Activated CD8-positive, alpha-beta T cell treated with anti-CD3 and anti-CD28 coated beads, Interleukin-2, amount 10 ng/mL, durations not matched to agents 7 days and 5 days (primary cell): ENCODE measurements at places on chromosomes 7 and 10.

DNA sequence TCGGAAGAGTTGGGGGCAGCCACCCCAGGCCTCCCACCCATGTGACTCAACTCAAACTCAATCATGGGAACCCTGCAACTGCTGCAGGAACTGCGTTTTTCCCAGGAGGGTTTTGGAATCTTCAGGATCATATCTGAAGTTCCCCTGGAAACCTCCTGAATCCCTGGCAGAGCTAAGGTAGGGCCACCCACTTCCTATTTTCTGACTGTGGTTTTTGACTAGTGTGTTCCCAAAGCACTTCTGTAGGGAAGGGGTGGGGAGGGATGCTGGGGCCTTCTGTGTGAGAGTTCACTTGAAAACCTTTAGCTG, 127.6 kb upstream of the UNC5B start:
- H3K27ac ChIP-seq = no peak overlapping the region
- no peaks in the 10 kb centered on the region for H3K27me3 ChIP-seq
- no peak overlapping the region for H3K4me3 ChIP-seq
- no peaks in the 10 kb centered on the region for H3K4me1 ChIP-seq
- peak; percentile 16 for DNase-seq

DNA sequence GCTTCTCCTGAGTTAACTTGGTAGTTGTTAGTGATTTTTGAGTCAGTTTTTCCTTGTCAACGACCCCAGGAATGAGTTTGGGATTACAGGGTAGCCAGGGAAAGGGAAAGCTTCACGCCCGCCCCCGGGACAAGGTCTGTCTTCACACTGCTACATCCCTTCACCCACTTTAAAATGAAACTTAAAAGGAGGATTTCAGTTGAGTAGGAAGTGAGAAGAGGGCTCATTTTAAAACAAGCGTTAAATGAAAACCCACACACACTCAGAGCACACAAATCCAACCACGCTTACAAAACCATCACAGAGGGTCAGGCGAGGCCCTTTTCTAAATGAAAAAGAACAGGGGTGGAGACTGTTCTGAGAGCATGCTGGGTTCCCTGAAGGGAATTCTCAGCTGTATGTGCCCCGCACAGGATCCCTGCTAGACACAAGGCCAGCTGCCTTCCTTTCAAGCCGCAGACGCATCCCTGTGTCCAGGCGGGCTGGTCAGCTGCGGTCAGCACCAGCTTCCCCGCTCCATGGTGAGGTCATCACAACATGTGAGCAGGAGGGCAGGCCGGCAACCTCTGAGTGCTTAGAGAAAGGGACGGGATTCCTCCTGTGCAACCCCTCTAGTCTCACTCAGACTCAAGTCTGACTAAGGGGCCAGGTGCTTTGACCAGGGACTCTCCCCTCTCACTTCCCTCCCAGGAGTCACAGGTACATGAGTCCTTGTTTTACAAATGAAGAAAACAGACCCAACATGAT, 111.8 kb downstream of the EGFR start:
- no peaks in the 10 kb centered on the region for H3K4me1 ChIP-seq
- no peaks in the 10 kb centered on the region for H3K36me3 ChIP-seq
- no peak for DNase-seq
- H3K27ac ChIP-seq = no peak overlapping the region
- no peak overlapping the region for H3K4me3 ChIP-seq

DNA sequence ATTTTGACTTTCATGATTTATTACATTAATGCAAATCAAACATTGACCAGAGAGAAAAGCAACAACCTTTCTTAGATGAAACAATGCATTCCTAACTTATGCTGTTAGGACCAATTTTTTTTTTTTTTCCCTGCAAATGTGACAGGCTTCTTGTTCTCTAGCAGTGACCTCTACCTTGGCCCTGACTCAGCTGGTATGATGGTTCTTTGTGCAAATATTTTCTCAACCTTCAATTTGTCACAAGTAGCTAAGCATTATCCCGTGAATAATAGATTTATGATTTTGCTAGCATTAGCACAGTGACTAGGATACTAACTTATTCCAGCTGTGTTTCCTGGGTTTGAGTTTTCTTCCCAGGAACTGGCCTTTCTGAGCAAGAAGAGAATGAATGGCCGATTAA, 64.9 kb downstream of the PPP1R9A start:
- no peaks in the 10 kb centered on the region for H3K36me3 ChIP-seq
- no peaks in the 10 kb centered on the region for H3K27me3 ChIP-seq

- no peak overlapping the region for H3K27ac ChIP-seq
- H3K4me1 ChIP-seq = peaks cover 24% of the 10 kb centered on the region
- H3K27me3 ChIP-seq = peaks cover 1% of the 10 kb centered on the region
- no peak for DNase-seq
Measured at GRCh38 chr10:80452640-80453039, 1.5 kb upstream of the TSPAN14 start.

DNA sequence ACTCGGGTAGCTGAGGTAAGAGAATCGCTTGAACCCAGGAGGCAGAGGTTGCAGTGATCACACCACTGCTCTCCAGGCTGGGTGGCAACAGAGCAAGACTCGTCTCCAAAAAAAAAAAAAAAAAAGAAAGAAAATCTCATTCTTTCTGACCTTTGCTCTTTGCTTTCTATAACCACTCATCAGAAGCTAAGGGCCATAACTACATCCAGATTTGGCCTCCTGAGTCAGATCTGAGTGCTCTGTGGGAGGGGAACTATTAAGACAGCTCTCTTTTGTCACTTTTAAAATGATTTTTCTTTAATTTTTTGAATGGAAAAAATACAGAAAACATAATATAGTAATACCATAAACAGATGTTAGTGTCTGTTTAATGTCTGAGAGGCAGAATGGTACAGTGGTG, 210.1 kb downstream of the KIAA1217 start:
- H3K27me3 ChIP-seq = peaks cover 2% of the 10 kb centered on the region
- H3K4me3 ChIP-seq = no peak overlapping the region
- no peaks in the 10 kb centered on the region for H3K36me3 ChIP-seq
- DNase-seq = no peak
- H3K4me1 ChIP-seq = no peaks in the 10 kb centered on the region

GRCh38 chr10:116553378-116553980, 7.7 kb downstream of the PNLIP start:
- DNase-seq = no peak
- no peaks in the 10 kb centered on the region for H3K27me3 ChIP-seq
- H3K4me1 ChIP-seq = no peaks in the 10 kb centered on the region
- H3K36me3 ChIP-seq = no peaks in the 10 kb centered on the region
- H3K27ac ChIP-seq = no peak overlapping the region

- no peak overlapping the region for H3K27ac ChIP-seq
- H3K36me3 ChIP-seq = no peaks in the 10 kb centered on the region
- H3K4me3 ChIP-seq = no peak overlapping the region
- peaks cover 4% of the 10 kb centered on the region for H3K27me3 ChIP-seq
Measured at GRCh38 chr7:134787720-134788119, 8.3 kb downstream of the CALD1 start.

DNA sequence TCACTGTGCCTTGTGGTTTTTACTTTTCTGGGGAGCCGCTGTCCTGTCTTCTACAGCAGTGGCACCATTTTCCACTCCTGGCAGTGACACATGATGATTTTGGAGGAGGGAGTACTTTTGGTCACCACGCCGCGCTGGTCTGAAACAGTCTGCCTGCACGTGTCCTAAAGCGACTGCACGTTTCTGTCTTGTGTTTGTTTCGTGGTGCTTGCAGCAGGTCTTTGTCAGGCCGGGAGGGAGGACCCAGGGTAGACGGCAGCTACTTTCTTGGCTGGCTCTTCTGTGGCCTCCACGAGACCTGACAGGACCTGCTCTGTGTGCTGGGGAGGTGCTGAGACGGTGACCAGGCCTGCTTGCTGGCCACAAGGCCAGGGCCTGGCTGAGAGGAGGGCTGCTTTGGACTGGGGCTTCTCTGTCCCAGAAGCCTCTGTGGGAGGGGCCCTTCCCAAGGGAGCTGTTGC, 82.0 kb downstream of the GLRX3 start:
- no peaks in the 10 kb centered on the region for H3K27me3 ChIP-seq
- no peak for DNase-seq
- no peaks in the 10 kb centered on the region for H3K4me1 ChIP-seq
- no peaks in the 10 kb centered on the region for H3K36me3 ChIP-seq
- H3K4me3 ChIP-seq = no peak overlapping the region
- H3K27ac ChIP-seq = no peak overlapping the region

GRCh38 chr10:42975005-42975493, 101.8 kb upstream of the RET start:
- no peak for DNase-seq
- peaks cover 5% of the 10 kb centered on the region for H3K4me1 ChIP-seq
- H3K27ac ChIP-seq = no peak overlapping the region
- H3K4me3 ChIP-seq = no peak overlapping the region
- H3K36me3 ChIP-seq = no peaks in the 10 kb centered on the region

GRCh38 chr7:142579946-142580345, 169.3 kb upstream of the PRSS1 start:
- H3K4me1 ChIP-seq = peaks cover 28% of the 10 kb centered on the region
- peak overlapping the region; percentile 56 for H3K27ac ChIP-seq
- peaks cover 3% of the 10 kb centered on the region for H3K36me3 ChIP-seq
- no peak for DNase-seq
- peak overlapping the region; percentile 22 for H3K4me3 ChIP-seq
- H3K27me3 ChIP-seq = no peaks in the 10 kb centered on the region

- H3K36me3 ChIP-seq = no peaks in the 10 kb centered on the region
- H3K4me1 ChIP-seq = no peaks in the 10 kb centered on the region
- no peak overlapping the region for H3K4me3 ChIP-seq
- H3K27me3 ChIP-seq = peaks cover 30% of the 10 kb centered on the region
- DNase-seq = no peak
Measured at GRCh38 chr10:113620936-113621335, 42.9 kb downstream of the NRAP start.
